ENCODE measurements at places on chromosomes 5 and 9.
A peak's percentile ranks its signal among the peaks of the same experiment; 100 is the strongest.

DNA sequence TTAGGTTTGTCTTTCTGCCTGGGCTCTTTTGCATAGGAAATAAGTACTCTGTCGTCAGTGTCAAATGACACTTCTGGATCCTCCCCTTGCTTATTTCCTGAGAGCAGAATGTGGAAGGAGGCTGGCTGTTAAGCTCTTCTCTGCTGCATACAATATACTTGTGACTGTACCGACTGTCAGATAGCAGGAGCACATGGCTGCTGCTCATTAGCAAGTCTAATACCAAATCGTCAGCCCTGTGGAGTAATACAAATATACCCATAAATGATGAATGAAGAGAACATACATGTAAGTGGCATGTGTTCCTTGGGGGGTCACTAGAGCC lies at the start of gene GPR151:
Gene GPR151, minus strand, starts transcription at position 40 of the 325 bp plus-strand sequence. CDS start 77 bp downstream, outside the sequence.
- no peak for DNase-seq

- peak; percentile 97 for DNase-seq
These were observed 10.3 kb upstream of the CD180 start for GRCh38 chr5:67206929-67207328.

- peak; percentile 97 for DNase-seq
These were observed 29.9 kb downstream of the CSF2 start for GRCh38 chr5:132103332-132103951.

DNA sequence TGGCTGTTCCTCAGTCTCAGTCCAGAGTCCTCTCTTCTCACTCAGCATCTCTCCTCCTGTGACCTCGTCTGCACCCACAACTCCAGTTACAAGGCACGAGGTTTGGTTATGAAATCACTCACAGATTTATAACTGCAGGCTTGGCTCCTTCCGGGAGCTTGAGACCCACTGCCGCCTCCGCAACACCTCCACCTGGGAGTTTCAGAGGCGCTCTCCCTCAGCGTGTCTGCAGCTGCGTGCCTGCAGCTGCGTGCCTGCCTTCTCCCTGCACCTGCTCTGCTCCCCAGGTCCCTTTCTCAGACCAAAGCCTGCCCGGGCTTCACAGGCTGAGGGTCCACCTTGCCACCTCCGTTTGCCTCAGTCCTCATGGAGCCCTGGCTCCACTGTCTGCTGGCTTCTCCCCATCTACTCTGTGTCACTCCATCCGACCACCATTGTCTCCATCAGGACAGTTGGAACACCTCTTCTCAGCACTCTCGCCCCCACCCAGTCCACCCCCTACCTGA lies 51.5 kb downstream of the HRH2 start:
- DNase-seq: no peak

DNA sequence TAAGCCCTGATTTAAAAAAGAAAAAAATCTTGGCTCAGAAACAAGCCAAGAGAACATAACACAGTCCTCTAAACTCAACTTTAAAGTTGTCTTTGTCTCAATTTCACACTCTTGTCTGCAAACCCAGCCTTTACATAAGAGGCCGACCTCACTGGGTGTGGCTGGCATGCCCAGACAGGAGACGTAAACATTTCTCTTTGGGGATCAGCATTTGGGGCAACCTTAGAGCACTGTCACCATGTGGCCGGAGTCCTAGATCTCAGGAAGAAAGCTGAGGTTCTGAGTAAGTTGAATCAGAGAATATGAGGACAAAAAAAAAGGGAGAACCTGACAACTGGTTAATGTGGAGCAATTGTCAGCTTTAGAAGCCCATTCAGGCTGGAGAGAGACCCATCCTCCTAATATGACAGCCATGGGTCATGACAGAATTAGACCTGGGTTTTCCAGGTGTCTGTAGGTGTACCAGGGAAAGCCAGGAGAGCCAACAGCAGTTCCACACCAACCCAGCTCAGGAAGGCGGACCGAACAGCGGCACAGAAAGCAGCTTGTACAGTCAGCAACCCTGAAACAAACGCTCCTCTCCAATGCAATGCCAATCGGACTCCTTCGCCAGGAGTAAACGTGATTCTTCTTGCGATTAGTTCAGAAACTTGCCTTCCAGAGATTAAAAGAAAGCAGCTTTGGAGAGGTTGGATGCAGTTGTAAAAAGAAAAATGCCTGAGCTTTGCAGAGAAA lies 97.9 kb upstream of the MAP3K1 start:
- no peak for DNase-seq

DNA sequence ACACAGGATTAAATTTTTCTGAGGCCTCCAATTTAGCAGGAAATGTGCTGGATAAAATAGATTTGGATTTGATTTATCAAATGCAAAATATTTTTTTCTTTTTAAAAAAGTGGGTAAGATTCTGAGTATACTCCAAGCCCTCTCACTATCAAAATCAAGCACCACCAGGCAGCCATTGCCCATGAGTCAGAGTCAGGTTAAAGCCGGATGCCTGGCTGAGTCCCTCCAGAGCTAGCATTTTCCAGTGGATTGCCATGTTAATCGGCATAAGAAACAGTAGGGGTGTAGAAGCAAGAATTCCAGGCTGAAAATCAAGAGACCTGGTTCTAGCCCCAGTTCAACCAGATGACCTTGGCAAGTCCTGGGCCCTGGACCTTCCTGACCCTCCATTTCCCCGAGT lies 85.3 kb downstream of the FAM114A2 start:
- DNase-seq: peak; percentile 48

GRCh38 chr5:80259511-80260203 lies 3.8 kb upstream of the SERINC5 start:
- DNase-seq: no peak

- no peak for DNase-seq
These were observed 108.2 kb upstream of the KLF4 start for GRCh38 chr9:107597743-107598217.

DNA sequence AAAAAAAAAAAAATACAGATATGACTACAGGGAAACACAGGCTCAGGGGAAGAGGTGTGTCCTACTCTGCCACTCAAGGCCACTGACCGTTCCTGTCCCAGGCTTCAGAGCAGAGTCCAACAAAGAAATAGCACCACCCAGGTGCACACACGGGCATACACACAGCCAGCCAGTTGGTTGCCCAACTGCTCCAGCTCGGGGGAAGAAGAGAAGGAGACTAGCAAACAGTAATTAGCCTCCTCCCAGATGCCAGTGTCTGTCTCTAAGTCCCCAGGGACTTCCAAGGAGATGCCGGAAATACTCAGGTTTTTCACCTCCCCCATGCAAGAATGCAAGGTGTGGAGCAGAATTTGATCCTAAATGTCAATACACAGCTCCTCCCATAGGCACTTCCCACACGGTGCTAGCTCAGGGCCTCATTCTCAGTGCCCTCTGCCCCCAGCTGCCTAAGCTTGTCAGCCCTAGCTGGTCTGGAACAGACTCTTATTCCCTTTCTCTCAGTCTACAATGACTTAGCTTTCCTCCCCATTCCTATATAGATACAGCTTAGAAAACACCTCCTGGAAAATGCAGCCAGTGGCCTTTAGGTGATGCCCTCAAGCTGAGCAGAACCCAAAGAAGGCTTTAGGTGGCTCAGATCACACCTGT lies 1.7 kb downstream of the MYORG start:
- DNase-seq: no peak

DNA sequence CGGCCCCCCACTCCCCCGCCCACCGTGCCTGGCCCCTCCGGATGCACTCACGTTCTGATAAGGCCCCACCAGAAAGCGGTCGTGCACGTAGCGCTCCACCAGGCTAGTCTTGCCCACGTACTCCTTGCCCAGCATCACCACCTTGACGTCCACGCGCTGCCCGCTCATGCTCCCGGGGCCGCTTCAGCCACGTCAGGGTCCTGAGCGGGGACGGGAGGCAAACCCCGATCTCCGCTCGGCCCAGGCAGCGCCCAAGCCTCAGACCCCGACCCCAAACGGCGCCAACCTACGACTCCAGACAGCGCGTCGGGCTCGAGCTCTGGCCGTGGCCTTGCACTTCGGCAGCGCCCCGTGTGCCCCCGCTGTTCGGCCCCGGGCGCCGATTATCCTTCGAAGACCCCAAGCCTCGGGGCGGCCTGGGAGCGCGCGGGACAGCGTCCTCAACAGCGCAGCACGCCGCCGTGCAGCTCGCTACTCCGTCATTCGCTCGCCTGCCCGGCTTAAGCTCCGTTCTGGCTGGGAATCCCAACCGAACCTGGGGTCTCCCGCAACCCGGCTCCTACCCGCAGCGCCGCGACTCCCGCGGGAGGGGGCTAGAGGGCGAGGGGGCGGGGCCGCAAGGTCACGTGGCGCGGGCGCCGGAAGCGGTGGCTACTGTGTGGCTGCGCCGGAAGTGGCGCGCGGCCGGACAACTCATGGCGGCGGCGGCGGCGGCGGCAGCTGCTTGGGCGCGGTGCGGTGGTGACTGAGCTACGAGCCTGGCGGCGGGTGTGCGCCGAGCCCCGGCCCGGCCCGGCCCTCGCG lies at the start of the genes PRELID1 and RAB24:
Gene PRELID1, plus strand, starts transcription at position 679 of the 804 bp plus-strand sequence. CDS start 187 bp downstream, outside the sequence.
Gene RAB24, minus strand, starts transcription at position 599 of the 804 bp plus-strand sequence. Its CDS starts 431 bp downstream, at position 168.
- peak; percentile 78 for DNase-seq

DNA sequence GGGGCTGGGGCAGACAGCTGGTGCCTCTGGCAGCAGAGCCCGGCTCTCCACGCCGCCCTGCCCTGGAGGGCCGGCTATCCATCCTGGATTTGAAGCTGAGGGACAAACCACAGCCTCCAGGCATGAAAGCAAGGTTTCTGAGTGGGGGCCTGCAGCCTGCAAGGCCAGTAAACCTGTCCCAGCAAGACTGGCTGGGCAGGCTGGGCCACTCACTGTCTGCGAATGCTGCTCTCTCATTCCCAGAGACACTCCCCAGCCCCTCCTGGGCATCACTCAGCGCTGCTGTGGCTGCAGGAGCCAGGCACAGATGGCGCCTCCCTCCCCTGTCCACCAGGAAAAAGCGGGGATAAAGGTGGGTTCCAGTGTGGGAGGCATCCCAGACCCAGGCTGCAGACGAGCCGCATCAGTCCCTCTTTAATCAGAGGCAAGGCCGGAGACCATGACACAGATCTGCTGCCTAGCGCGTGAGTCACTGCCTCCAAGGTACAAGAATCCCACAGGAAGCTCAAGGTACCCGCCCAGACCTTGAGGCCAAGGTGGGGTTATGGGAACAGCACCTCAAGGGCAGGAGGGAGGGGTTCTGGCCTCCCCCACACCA lies 118.0 kb downstream of the VAV2 start:
- DNase-seq: peak; percentile 99

- DNase-seq: no peak
These were observed 37.8 kb upstream of the ARRDC3 start for GRCh38 chr5:91420879-91421278.

Measured in M059J (cell line).